ENCODE measurements at places on chromosomes 11 and 22.

DNA sequence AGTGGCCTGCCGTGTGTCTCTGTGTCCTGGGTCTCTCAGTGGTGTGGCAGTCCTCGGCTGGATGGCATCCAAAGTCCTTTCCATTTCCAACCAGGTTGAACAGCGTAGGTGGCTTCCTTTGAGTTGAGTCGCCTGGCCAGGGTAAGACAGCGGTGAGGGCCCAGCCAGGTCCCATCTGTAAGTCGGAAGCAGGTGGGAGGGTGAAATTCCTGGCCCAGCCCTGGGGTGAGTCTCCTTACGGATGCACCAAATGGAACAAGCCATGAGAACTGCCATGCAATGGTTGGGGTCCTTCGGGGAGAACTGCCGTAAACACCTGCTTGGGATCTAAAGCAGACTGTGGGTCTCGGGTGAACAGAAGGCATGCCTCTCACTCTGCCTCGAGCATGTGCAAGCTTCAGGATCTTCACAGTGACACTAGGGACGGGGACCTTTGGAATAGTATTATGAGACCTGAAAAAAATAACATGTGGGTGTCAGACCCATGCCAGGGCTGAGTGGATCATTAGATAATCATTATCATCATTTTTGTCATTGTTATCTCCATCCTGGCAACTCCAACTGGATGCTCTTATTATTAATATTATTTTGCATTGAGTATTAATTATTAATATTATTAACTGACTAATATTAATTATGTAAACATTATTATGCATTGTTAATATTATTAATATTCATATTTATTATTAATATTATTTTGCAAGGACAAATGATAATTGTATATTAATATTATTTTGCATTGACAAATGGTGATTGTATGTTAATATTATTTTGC lies 57.7 kb upstream of the LINC01488 start:
- DNase-seq = no peak

GRCh38 chr11:64533501-64533900 lies 57.5 kb upstream of the SLC22A12 start:
- no peak for DNase-seq

- no peak for DNase-seq
Observed at GRCh38 chr11:121376130-121376529, 76.0 kb upstream of the SORL1 start.

DNA sequence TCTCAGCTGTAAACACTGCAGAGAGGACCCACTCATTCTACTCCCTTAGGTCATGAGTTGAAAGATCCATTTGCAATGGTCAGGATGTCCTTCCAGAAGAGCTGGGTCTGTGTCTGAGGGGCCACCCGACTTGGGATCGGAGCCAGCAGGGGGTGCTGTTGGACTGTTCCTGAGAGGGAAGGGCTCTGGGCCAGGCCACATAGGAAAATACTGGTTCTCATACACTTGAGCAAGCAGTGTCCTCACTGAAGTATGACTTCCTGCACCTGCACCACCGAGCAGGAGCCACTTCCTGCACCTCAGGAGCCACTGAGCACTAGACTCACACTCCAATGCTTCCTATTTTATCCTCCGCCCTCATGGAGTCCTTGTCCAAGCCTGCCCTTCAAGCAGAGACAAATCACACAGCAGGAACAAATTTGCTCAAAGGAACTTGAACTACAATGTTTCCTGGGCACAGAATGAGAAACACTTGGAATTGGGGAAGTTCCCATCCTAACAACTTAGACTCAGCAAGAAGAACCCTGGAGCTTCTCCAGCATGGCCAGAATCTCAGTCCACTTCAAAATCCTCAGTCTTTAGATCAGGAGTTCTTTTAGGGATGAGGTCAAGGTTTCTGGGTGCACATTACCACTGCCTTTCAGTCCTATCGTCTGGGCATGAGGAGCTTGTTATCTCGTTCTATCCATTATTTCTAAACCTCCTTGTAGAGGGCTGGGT lies 36.6 kb upstream of the VPREB1 start:
- DNase-seq = peak; percentile 77

DNA sequence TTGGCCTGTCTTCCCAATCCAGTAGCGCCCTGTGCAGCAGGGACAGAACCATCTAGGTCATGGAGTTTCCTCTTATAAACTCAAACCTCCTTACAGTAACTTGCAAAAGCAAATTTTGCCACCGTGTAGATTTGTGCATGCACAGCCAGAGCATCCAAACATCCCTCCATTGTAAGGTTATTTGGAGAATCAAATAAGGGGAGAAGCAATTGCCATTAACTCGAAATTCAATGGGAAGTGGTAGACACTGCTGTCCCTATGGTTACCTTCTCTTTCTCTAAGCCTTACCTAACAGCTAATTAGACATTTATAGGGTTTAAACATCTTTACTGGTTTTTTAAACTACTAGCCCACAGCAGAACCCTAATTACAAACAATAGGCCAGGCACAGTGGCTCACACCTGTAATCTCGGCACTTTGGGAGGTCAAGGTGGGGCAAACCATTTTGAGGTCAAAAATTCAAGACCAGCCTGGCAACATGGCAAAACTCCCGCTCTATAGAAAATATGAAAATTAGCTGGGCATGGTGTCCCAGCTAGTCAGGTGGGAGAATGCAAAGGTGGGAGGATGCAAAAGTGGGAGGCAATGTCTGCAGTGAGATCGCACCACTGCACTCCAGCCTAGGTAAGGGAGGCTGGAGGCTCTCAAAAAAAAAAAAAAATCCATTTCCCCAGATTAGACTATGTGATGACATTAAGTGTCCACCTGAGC lies 6.6 kb downstream of the HSPA8 start:
- DNase-seq = no peak

GRCh38 chr11:86722006-86722405 lies 49.6 kb upstream of the ME3 start:
- DNase-seq = no peak

GRCh38 chr11:118115048-118115447 lies 28.3 kb upstream of the SMIM35 start:
- no peak for DNase-seq

DNA sequence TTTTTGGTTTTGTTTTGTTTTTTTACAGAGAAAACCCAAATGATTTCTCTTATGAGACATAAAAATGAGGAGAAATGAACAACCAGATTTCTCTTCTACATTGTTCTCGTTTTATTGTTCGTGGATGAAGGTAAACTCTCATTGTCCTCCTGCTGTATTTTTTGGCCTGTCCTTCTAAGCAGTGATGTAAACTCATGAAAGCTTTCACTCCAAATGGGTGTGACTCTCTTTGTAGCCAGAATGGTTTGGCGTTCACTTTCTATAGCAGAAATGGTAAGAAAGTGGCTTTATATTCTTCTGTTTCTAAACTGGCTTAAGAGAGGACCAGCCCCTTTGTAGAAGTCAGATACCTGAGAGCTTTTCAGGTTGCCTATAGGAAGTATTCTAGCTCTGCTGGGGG lies 15.5 kb upstream of the BMAL1 start:
- DNase-seq = no peak

DNA sequence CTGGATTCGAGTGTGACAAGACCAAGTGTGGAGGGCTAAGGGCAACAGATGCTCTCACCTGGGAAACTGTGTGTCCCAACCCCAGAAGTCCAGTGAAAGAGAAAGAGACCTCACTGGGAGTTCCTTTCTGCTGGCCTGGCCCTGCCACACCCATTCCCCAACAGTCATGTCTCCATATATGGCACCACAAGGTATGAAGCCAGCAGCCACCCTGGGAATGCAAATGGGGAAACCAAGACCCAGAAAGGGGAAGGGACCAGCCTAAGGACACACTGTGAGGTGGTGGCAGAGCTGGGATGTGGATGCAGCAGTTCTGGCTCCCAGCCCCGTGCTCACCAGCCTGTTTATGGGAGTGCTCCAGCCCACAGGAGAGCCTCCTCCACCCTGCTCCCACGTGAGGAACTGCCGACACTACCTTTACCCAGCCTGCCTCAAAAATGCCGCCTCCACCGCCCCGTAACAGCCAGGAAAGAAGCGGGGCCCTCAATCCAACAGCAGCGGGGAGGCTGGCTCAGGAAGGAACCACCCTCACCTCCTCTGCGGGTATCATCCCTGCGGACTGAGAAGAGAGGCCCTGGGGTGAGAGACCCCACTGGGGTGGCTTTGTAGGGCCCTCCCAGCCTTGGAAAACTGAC lies 12.6 kb downstream of the LMO1 start:
- DNase-seq = no peak

Data from tongue (tissue), 3 donors.